ENCODE measurements at places on chromosomes 5 and 9. TPM values are rescaled to one million over a fixed set of nuclear protein-coding genes. Genes with fewer than 3 reads are reported as not detected.

NR2F1 gene
- polyA plus RNA-seq, result 12.2 TPM

IFNB1 gene
- not detected for polyA plus RNA-seq

RNF44 gene
- polyA plus RNA-seq, result 31.2 TPM

SHC3 gene
- 0.48 TPM for polyA plus RNA-seq

NXNL2 gene
- 0.43 TPM for polyA plus RNA-seq
